Breast epithelium (tissue), 4 donors: ENCODE measurements at places on chromosomes 5 and 9.
A peak's percentile ranks its signal among the peaks of the same experiment; 100 is the strongest.

DNA sequence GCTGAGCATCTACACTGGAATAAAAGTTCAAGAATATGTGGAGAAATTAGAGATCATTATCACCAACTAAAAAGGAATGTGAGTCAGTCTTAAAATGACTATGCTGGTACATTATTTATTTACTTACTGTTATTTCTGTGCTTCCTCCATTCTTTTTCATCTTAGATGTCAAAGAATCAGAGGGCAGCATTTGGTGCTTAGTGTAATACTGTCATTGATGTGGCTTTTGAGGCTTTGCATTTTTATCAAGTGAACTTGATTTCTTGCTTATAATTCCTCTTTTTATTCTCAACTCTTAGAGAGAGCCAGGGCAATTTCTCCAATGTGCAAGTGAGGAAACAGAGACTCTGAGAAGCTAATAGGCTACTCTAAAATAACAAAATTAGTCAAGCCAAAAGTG lies 163.7 kb upstream of the TRPC7 start:
- H3K4me1 ChIP-seq = no peaks in the 10 kb centered on the region
- H3K27ac ChIP-seq = no peak overlapping the region
- H3K27me3 ChIP-seq = no peaks in the 10 kb centered on the region
- H3K36me3 ChIP-seq = no peaks in the 10 kb centered on the region

GRCh38 chr9:99515895-99516656 lies 294.0 kb downstream of the SEC61B start:
- no peak overlapping the region for H3K27ac ChIP-seq
- no peak for DNase-seq
- H3K27me3 ChIP-seq = no peaks in the 10 kb centered on the region
- no peak overlapping the region for H3K4me3 ChIP-seq

DNA sequence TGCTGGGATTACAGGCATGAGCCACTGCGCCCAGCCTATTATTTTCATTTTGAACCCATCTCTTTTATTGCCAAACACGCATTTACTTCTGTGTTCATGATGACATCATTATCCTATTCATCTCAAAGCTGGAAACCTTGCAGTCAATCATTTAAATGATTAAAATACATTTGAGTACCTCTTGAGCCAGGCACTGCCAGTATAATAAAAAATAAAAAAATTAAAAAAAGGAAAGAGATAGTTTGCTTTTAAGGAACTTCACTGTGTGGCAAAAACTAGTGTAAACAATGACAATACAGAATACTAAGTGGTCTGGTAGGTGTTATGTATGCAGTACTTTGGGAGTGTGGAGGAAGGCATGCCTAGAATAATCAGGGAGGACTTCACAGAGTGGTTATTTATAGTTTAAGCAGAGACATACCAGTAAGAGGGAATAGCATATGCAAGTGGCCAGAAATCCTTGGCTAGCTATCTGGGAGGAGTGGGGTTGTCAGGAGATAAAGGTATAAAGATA lies 8.6 kb downstream of the NSD1 start:
- no peaks in the 10 kb centered on the region for H3K27me3 ChIP-seq
- H3K4me1 ChIP-seq = peaks cover 5% of the 10 kb centered on the region
- no peak overlapping the region for H3K27ac ChIP-seq
- no peak for DNase-seq
- H3K36me3 ChIP-seq = no peaks in the 10 kb centered on the region

DNA sequence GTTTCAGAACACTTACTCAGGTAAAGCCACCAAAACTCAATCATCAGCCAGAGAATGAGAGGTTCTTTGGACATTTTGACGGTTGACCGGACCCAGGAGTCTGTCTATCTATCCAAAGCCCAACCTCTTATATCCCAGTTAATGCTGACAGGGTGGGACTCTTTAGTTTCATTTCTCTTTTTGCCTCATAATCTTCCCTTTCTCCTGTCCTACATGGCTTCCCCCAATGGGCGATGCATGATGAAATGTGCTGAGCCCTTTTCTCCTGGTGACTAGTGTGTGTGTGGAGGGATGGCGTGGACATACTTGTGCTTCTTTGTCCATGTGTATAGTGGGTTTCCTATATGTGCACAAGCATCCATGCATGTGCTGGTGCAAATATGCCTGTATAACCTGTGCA lies at the start of gene TIMD4:
Gene TIMD4 (minus strand): TSS at position 102 of the 400 bp plus-strand sequence. CDS start 28 bp downstream, at position 74.
- no peak within 1 kb of the TSS for H3K27ac ChIP-seq
- H3K4me3 ChIP-seq = no peak within 1 kb of the TSS
- H3K36me3 ChIP-seq = no peaks in the 10 kb centered on the region
- H3K27me3 ChIP-seq = no peaks in the 10 kb centered on the region
- no peaks in the 10 kb centered on the region for H3K4me1 ChIP-seq

- peak; percentile 54 for DNase-seq
- H3K4me1 ChIP-seq = no peaks in the 10 kb centered on the region
- no peaks in the 10 kb centered on the region for H3K27me3 ChIP-seq
- no peaks in the 10 kb centered on the region for H3K36me3 ChIP-seq
- peak overlapping the region; percentile 91 for H3K27ac ChIP-seq
- peak overlapping the region; percentile 72 for H3K4me3 ChIP-seq
Observed at GRCh38 chr5:42994555-42995359, 45.4 kb downstream of the ANXA2R start.

DNA sequence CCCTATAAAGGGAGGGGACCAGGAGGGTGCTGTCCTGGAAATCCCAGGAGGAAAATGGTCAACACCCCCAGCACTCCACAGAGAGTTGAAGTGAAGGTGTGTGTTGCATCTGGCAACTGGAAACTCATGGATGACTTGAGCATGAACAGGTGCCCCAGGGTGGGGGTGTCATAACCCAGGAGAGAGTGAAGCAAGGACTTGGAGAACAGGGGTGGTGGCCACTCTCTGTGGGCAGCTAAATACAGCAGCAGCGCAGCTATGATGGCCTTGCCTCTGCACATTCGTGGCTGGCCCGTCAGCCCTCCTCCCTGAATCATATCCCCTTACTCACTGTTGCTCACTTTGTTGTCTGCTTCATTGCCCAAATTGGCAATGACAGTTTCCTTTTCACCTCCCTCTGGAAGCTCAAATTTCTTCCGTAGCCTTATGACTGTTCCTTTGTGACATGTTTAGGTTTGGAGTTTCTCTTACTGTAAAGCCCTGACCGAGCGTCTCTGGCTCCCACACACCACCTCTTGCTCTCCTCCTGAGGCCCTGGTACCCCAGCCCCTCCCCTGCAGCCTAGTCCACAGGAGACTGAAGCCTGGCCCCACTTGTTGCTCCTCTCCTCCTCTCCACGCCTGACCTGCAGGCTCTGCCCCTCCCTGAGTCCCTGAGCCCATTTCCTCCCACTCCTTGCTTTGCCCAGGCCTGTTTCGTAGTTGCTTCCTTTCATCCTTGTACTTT lies 185.8 kb downstream of the CD180 start:
- DNase-seq = no peak
- no peaks in the 10 kb centered on the region for H3K4me1 ChIP-seq
- H3K27ac ChIP-seq = peak overlapping the region; percentile 65

GRCh38 chr5:135213466-135214239 lies 179.6 kb upstream of the PITX1 start:
- no peak overlapping the region for H3K4me3 ChIP-seq
- DNase-seq = no peak
- no peaks in the 10 kb centered on the region for H3K4me1 ChIP-seq
- no peaks in the 10 kb centered on the region for H3K36me3 ChIP-seq
- no peak overlapping the region for H3K27ac ChIP-seq

GRCh38 chr5:24163091-24163490 lies 481.7 kb downstream of the CDH10 start:
- no peaks in the 10 kb centered on the region for H3K27me3 ChIP-seq
- DNase-seq = no peak
- no peaks in the 10 kb centered on the region for H3K4me1 ChIP-seq
- H3K36me3 ChIP-seq = no peaks in the 10 kb centered on the region
- H3K4me3 ChIP-seq = no peak overlapping the region
